GM19239 (cell line): ENCODE measurements at places on chromosomes 3 and 15.

DNA sequence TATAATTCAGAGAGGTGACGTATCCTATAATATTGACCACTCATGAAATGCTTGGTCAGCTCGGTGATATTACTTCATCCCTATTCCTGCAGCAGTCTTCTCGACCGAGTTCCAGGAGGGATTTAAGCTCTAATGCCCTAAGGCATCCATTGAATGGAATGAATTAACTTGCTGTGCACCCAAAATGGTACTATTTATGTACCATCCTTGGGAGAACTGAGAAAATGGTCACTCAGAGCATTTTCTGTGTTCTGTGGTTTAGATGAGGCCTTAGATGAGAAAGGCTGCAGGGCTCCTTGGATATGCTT, 638 bp downstream of the BLOC1S6 start:
- no peak for DNase-seq

DNA sequence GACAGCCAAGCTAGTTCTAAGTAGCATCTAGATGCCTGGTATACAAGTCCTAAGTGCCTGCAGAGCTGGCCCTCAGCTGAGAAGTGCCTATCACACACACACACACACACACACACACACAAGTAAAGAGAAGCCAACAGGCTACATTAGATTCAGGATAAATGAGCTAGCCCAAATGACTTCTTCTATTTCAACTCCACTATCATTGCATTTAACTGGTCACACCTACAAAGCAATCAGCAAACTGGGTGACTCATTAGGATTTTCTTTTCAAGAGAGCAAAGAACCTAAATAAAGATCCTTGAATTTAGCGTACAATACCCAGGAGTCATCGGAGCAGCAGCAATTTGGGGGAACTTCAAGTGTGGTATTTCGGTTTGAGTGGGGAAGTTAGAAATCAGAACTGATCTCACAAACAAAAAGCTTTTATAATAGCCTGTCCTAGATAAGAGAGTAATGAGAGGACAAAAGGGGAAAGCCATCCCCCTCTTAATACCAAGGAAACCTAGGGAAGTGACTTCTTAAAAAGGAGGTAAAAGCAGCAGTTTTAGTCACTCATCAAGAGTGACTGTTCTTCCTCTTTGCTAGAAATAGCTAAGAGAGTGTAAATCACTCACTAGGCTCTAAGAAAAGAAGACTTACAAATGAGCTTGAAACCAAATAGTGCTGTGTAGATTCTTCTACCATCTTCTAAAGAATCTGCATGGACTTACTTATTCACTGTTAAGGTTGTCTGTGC, 112.7 kb downstream of the TNIK start:
- no peak for DNase-seq

GRCh38 chr15:67931861-67932260, 92.0 kb upstream of the RNU6-1 start:
- DNase-seq: no peak

- DNase-seq: no peak
These were observed 237.8 kb upstream of the UBE2E1 start for GRCh38 chr3:23567917-23568316.

DNA sequence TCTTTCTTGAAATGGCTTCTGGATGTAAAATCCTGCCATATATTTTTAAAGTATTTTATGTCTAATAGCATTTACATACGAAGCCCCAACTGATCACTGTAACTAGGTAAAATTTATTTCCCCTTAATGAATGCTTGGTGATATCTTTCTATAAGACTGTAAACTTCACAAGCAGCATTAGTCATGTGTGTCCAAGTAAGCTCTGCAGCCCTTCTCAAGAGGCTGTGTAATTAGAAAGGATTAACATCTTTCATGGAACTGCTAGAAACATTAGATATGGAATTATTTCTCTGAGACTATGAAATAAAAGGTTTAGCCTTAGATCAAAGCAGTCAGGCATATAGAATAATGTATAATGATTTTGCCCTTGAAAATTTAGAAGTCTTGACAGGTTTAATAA, 143.3 kb downstream of the EPHA3 start:
- DNase-seq: no peak

- no peak for DNase-seq
These were observed 17.9 kb downstream of the PLS1 start for GRCh38 chr3:142614059-142614626.

DNA sequence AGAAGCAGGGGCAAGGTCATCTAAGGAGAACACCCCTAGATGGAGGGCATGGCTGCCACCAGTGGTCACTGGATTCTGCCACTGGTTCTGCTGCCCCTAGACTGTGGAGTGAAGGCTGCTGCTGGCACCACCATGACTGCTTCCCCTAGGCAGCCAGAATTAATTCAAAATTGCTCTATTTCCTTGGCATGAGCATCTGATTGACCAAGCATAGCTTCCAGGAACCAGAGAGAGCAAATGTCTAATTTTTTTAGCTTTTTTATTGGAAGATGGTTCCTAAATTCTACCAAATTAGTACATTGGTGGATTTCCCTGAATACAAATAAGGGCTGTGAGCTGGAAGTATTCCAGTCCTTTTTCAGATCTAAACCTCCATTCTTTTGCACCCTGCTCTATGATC, 270.2 kb upstream of the GBE1 start:
- no peak for DNase-seq

- no peak for DNase-seq
These were observed 5.1 kb downstream of the PRC1 start for GRCh38 chr15:90989040-90989768.

DNA sequence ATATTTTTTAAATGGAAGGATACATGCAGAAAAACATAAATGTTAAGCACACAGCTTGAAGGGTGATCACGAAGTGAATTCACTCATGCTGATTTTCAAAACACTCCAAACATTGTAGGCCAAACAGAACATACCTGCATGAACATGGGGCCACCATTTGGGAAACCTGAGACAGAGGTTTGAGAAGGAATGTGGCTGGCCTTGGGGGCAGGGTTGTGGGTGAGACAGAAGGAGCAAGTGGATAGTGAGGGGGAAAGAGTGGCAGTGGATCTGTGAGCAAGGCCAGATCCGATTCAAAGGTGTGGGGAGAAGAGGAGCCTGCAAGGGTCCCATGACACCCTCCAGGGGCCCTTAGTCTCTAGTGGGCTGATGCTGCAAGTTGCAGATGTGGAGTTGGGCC, 94.9 kb downstream of the HMG20A start:
- DNase-seq: no peak

GRCh38 chr3:123100193-123100776, 33.5 kb downstream of the PDIA5 start:
- no peak for DNase-seq

DNA sequence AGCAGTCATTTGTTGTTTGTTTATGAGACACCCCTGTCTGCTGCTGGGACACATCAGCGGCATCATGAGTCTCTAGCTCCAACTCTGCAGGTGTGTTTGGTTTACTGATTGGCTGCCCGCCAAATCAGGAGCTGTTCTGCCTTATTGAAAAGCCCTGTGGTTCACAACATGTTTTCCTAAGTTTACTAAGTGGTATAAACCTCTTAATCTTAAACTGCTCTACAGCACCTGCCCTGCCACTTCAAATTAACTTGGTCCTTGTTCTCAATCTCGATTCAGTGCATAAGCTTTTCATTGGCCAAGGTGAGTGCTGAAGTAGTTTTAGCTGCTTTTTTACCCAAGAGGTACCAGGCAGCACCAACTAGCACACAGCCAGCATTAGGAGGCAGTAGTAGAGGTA, 77.8 kb upstream of the WDR72 start:
- DNase-seq: no peak

- no peak for DNase-seq
These were observed 1.2 kb downstream of the COL8A1 start for GRCh38 chr3:99639579-99639978.
